ENCODE measurements at places on chromosomes 11 and 22. TPM values are rescaled to one million over a fixed set of nuclear protein-coding genes. Genes with fewer than 3 reads are reported as not detected.

Gene NXPE2
- total RNA-seq = not detected

Gene OR2AG1
- not detected for total RNA-seq

Gene POU2AF3
- total RNA-seq = 0.45 TPM

Gene KCNJ11
- total RNA-seq = not detected

Gene KRTAP5-2
- total RNA-seq = not detected

Gene C11orf52
- total RNA-seq = not detected

Gene ABTB2
- 1.7 TPM for total RNA-seq

Gene SLC22A8
- not detected for total RNA-seq

Gene VPS26B
- total RNA-seq = 41.7 TPM

Gene MFRP
- 0.08 TPM for total RNA-seq

Gene CSRP3
- 0.27 TPM for total RNA-seq

Gene OR4D5
- not detected for total RNA-seq

Gene NXPE1
- not detected for total RNA-seq

Gene MB
- not detected for total RNA-seq

Gene SLC22A9
- total RNA-seq = not detected

Gene CRYBA4
- not detected for total RNA-seq

Gene SYT12
- not detected for total RNA-seq

Gene ZBTB16
- total RNA-seq = 0.41 TPM

Data from fibroblast of the aortic adventitia (primary cell).